ENCODE measurements at places on chromosomes 6 and 20.

DNA sequence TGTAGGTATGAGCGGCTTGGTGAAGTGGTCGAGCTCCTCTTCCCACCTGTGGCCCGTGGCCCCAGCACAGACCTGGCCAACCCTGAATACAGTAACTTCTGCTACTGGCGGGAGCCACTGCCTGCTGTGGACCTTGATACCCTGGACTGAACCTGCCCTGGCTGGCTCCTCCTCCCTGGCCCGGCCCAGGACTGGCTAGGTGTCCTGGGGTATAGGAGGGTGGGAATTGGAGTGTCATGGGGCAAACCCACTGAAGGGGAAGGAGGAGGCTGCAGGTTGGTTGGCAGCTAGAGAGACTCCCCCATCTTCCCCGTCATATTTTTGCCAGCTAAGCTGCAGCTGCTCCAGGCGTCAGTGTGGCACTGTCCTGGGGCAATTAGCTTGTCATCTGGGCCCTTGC lies 7.9 kb downstream of the EMILIN3 start:
- no peak for DNase-seq

GRCh38 chr6:110528930-110529325 lies 52.5 kb upstream of the SLC22A16 start:
- no peak for DNase-seq

DNA sequence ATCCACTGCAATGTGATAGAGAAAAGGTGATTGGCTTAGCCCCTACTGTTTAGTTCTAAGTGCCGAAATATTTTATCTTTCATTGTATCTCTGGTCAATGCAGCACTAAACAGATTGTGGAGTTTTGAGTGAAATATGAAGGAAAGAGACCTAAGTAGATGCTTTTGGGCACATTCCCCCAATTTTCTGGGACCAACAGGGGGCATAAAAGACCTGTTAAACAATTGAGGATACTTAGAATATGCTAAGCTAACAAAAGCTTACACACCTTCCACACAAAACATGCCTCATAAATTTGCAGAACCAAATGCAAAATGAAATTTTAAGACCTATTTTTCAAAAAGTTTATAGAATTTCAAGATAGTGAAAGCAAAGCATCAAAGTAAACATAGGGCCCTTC lies 746.9 kb downstream of the TBC1D32 start:
- no peak for DNase-seq

DNA sequence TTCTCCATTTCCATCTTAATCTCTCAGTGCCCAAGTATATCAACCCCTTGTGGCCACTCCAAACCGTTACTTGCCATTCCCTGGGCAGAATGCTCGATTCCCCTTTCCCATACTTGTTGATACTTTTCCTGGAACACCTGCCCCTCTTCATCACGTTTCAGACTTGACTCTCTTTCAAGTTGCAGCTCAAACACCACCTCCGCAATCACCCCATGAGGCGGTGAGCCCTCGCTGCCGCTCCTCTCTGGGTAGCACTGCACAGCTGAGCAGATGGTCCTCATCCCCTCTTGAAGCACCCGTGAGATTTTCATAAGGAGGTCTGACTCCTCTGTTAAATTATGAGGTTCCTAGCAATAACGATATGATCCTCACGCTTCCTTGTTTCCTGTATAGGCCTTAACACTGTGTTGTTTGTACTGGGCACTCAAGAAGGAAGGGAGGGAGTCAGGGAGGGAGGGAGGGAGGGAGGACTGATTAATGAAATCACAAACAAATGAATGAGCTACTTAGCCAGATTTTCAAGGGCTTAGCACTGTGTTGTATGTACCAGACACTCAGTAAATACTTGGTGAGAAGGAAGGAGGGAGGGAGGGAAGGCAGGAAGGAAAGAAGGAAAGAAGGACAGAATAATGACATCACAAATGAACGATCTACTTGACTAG lies 8.0 kb upstream of the UQCC2 start:
- no peak for DNase-seq

DNA sequence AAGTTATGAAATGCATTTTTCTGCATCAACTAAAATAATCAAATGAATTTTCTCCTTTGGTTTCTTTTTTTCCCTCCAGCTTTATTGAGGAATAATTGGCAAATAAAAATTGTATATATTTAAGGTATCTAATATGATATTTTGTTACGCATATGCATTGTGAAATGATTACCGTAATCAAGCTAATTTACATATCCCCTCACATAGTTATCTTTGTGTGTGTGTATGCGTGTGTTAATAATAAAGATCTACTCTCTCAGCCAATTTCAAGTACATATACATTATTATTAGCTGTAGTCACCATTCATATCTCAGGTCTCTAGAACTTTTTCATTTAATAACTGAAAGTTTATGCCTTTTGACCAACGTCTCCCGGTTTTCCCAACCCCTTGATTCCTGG lies 61.1 kb downstream of the SYCP2L start:
- no peak for DNase-seq

DNA sequence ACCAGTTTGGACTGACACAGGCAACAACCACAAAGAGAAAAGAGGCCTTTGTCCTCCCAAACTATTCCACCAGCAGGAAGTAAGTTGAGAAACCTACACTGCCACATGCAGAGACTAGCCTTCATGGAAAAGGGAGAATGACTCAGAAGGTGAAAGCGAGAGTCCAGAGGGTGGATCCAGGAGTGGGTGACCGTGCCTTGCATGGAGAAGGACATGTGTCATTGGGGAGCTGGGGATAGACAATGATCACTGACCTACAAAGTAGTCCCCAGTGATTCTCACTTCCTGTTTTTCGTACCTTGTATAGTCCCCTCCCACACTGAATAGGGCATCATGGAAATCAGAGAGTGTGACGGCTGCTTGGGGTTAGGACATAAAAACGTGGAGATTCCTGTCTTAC lies 91.9 kb downstream of the MYLK4 start:
- no peak for DNase-seq

GRCh38 chr20:35283441-35284266 lies 918 bp downstream of the EIF6 start:
- DNase-seq: no peak

GRCh38 chr20:38353316-38353715 lies 7.0 kb downstream of the LBP start:
- DNase-seq: no peak

- no peak for DNase-seq
Measured at GRCh38 chr6:169087443-169088041, 166.1 kb downstream of the THBS2 start.

GRCh38 chr20:34362502-34363061 lies 491 bp upstream of the ITCH start:
- DNase-seq: no peak

- no peak for DNase-seq
Measured at GRCh38 chr6:151025076-151025475, 159.6 kb downstream of the MTHFD1L start.
